ENCODE measurements at places on chromosomes 7 and 10.

GRCh38 chr7:156261581-156261980 is 379.0 kb upstream of the RNF32 start:
- no peak for DNase-seq

- no peak for DNase-seq
These were observed 76.4 kb downstream of the CALN1 start for GRCh38 chr7:72335561-72336381.

DNA sequence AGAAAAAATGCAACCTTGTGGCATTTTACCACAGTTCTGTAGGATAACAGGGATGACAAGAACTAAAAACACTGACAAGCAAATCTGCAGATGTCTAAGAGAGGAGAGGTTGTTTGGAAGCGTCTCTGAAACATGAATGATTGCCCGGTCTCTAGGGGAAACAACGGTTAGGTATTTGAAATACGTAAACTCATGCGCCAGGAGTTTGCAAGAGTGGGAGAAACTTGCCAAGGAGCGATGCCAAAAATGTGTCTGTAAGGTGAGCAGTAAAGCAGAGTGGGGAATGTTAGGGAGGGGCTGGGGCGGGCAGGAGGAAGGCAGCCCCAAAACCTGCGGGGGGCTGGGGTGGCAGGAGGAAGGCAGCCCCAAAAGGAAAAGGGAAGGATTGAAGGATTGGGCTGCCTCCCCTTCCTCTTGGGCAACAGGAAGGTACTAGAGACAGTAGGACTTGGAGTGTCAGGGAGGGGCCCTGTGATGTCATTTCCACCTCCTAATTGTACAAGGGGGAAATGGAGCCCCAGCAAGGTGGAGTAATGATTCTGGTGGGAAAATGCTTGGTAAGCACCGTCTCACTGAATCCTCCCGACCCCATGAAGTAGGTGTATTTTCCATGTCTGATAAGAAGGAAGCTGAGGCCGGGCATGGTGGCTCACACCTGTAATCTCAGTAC is 33.2 kb upstream of the PLEKHA1 start:
- DNase-seq: no peak

- no peak for DNase-seq
These were observed 205.3 kb upstream of the ZNF32 start for GRCh38 chr10:43854007-43854406.

DNA sequence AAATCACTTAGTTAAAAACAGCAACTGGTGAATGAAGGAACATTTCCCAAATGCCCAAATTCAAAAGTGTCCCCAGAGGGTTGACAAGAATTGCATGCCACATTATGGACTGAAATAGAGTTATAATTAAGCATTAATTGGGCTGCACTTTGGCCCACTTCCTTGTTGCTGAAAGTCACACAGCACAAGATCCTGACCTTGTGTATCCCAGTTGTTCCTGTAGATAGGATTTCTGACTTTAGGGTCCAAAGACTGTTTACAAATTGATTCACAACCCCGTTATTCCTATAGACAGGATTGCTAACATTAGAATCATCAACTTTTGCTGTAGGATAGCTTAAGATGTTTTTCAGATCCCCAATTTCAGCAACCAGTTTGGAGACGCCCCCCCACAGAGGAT is 31.5 kb upstream of the NPFFR1 start:
- DNase-seq: no peak

GRCh38 chr10:130179640-130180039 is 43.4 kb downstream of the GLRX3 start:
- no peak for DNase-seq

DNA sequence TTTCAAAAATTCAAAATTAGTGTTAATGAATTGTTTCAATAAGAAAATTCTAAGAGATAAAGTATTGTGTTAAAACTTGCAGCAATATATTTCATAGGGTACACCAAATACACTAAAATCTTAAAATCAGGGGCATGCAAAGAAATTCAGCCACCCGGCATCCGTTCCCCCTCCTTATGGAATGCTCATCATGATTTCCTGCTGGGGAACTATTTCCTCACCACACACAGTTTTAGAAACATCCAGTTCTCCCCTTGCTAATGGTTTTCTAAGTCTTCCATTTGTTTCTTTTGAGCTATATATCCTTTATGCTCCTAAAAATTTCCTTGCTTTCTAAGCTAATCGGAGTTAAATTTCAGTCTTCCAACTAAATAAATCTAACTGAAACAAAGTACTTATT is 60.7 kb downstream of the CHCHD3 start:
- DNase-seq: no peak

DNA sequence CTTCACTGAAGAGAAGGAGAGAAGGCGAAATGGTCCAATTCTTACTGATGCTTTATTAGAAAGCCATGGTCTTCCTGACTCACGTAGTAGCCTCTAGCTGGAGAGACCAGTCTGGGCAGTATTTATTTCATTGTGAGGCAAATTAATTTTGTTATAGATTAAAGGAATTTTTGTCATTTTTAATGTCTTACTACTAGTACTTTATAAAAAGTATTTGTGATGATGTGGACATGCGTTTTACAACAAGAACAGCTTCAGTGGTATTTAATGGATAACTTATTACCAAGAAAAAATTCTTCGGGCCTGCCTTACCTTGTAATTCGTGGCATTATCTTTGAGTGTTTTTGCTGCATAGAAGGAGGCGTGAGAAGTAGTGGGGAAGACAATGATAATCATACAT is 339.4 kb upstream of the SHH start:
- no peak for DNase-seq

GRCh38 chr7:8125680-8126444 is 136.1 kb downstream of the ICA1 start:
- peak; percentile 45 for DNase-seq

GRCh38 chr7:44793919-44794318 is 2.6 kb upstream of the PPIA start:
- DNase-seq: no peak

DNA sequence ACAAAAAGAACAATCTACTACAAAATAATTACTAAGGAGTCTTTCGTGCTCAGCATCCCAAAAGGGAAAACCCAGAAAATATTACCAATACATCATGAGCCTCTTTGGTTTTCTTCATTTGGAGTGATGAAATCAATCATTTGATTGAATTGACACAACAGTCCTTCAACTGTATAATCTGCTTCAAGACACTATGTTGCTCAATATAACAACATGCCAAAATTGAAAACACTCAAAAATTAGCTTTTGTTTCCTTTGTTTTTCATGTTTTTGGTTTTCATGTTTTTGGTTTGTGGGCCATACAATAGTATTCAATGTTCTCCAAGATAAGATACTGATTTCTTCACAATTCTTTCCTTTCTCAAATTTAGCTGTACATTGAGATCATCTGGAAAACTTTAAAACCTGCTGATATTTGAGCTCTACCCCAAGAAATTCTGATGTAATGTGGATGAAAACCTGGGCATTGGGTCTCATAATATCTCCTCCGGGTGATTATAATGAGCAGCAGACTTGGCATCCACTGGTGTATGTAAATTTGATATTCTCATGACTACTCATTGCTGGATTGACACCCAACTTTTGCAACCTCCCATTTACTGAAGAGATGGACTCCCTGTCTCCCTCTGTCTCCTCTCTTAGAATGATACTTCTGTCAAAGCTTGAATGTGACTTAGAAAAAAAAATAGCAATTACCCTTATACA is 4.6 kb downstream of the SOSTDC1 start:
- DNase-seq: no peak

GRCh38 chr10:112140110-112140970 is 43.2 kb downstream of the GPAM start:
- peak; percentile 39 for DNase-seq

GRCh38 chr7:155283565-155284194 is 14.0 kb upstream of the INSIG1 start:
- no peak for DNase-seq

DNA sequence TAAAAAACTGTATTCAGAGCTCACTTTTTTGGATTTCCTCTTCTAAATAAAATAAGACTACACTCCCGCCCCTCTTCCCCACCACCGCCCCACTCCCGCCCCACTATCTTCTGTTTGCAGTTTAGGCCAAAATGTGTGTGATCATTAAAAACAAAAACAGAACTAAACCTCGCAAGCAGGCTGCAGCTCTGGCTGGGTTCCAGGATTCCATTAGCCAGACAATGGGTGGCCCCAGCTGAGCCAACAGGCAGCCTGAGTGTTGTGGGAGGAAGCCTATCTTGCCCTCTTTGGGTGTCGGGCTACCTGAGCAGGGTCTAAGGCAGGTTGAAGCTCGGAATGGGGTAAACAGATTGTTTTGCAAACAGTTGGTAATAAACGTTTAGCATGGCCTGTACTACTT is 41.7 kb downstream of the ARL4A start:
- DNase-seq: no peak

GRCh38 chr10:128930515-128930914 is 536.5 kb upstream of the MGMT start:
- no peak for DNase-seq

- no peak for DNase-seq
These were observed 19.5 kb downstream of the CACUL1 start for GRCh38 chr10:118735294-118735693.

DNA sequence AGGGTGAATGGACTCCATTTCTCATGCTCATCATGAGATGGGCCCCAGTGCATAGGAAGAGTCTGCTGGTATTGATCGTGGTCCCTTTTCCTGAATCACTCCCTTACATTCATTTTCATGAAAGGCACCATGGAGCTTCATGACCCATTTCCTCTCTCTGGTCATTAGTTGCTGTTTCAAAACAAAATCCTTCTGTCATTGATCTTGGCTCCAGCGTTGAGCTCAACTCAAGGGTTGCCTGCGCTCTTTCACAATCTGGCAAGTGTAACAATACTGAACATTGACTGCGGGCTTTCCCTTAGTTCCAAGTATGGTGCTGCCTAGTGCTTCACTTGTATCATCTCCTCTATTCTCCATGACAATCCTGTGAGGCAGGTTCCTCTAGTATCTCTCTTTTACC is 197.6 kb downstream of the TMEM178B start:
- DNase-seq: no peak

- no peak for DNase-seq
These were observed 1.1 kb downstream of the CPA5 start for GRCh38 chr7:130345725-130346124.

DNA sequence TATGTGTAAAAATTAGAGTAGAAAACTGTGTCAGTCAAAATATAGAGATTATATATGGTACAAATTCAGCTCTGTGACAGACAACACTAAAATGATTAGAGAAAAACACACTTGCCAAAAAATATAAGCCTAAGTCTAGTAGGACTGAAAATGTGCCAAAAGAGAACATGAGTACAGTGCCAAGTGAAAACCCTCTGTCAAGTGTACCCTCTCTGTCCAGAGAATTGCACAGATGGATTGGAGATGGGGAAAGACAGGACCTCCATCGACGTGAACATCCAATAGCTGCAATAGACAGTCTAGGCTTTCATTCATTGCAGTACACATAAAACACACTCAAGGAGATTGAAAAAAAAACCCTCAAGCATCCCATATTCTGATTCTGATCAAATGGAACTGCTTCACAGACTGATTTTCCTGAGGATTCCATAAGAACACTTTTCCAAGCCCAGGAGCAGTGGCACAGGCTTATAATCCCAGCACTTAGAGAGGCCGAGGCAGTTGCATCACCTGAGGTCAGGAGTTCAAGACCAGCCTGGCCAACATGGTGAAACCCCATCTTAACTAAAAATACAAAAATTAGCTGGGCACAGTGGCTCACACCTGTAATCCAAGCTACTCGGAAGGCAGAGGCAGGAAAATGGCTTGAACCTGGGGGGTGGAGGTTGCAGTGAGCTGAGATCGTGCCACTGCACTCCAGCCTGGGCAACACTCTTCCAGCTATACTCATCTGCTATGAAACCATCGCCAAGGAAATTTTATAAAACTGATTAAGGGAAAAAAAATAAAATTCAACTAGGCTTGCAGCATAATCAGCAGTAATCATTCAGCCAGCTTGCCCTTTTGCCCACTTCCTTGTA is 110.0 kb upstream of the TRIM24 start:
- DNase-seq: no peak

DNA sequence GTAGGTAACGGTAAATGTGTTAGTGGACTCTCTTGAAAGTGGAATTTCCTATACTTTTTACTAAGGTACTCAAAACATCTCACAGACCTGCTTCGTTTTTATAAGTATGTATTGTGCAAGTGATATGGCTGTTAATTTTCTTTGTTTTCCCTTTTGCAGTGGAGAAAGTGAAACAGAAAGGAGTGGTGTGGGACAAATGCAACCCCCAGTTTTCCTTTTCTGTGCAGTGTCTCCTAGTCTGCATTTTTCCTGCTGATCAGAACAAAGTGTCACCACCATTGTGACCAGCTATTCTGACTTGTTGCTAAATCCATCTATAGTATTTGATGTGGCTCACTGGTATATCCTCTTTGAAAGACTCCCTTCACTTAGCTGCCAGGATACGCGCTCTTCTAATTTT is 410.0 kb downstream of the EXOC4 start:
- DNase-seq: no peak

GRCh38 chr10:124003481-124003870 is 89.9 kb downstream of the CHST15 start:
- no peak for DNase-seq

DNA sequence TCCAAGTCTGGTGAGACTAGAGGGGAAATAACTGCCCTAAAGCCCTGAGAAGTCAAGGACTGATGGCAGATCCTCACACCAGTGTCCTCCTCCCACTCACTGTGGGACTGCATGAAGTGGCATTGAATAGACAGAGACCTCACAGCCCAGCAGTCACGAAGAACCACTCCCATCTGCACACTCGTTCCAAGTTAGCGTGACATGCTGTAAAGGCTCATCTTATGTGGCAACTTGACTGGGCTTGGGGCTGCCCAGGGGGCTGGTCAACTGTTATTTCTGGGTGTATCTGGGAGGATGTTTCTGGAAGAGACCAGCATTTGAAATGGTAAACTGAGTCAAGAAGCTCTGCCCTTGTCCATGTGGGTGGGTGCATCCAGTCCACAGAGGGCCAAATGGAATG is 104.7 kb downstream of the ADARB2 start:
- no peak for DNase-seq

All from stimulated activated CD8-positive, alpha-beta memory T cell treated with anti-CD3 and anti-CD28 coated beads, Interleukin-7, amount 100 ng/mL, for 24 hours (primary cell).